ENCODE measurements at places on chromosomes 7 and 10.

- DNase-seq = no peak
Observed at GRCh38 chr10:34126371-34127151, 688.5 kb downstream of the PARD3 start.

- DNase-seq = no peak
Observed at GRCh38 chr10:114930320-114930719, 7.7 kb upstream of the TRUB1 start.

GRCh38 chr10:133358162-133358924, 524 bp upstream of the FUOM start:
- no peak for DNase-seq

- no peak for DNase-seq
Observed at GRCh38 chr7:98418636-98419315, 17.9 kb upstream of the BAIAP2L1 start.

DNA sequence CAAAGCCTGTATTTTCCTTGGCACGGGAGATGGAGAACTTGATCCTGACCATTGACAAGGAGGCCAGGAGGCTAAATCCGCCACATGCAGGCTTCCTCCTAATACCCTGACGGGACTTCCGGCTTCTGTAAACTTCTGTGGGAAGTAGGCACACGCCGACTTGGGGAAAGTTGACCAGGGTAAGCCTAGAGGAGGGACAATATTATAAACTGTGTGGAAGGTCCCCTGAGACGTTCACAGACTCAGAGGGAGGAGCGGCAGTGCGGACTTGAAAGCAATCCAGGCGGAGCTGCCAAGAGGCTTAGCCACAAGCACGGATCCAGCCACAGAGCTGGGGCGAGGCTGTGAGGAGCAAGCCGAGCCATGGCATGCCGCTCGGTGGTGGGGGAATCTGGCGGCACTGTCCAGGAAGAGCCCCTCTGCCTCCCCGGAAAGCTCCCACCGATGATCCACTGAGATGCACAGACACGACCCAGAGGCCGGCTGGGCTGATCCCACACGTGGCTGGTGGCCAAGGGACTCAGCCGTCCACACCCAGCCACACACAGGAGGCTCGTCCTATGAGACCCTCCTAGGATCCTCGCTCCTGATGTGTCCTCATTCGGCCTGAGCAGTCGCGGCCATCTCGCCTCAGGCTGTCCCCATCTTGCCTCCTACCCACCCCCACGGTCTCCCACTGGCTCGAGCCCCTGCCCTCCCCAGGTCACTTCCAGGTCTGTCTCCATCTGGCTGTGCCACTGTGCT, 40.0 kb upstream of the INSIG1 start:
- DNase-seq = no peak

DNA sequence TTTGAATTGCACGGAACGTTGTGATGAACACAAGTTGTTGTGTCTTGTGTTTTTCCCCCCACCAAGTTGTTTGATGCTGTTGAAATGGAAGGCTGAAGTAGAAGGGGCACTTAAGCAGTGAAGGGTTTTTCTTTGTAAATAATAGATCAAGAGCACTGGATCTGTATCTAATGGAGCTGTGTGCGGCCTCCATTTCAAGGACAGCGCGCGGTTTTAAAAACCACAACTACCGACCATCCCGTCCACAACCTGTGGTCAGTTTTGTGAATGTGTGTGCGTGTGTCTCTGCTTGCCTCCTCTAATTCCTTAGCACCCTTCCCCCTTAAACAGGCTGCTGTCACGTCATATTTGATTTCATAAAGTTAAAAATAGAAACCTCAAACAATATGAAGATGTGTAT, 165.5 kb downstream of the TCF7L2 start:
- DNase-seq = no peak

DNA sequence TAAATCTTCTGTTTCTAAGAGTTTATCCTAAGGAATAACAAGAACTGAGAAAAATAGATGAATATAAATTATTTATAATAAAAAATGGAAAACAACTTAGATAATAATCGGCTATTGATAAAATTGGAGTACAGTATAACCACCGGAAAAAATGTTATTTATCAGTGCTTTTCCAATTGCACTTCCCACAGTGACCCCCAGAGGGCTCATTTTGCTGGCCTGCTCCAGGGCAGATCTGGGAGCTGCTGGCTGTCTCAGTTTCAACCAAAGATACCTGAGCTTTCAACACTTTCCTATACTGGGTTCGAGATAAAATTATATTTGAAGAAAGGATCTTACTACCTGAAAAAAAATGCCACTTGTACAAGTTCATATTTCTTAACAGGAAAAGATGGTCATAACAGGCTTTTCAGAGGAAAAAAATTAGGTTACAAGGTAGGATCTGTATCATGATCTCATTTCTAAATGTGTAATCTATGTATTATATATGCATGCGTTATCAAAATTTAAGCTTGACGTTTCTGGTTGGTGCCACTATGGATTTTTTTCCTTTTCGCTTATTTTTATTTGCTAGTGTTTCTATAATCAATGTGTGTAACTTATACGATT, 165.7 kb downstream of the NPSR1 start:
- DNase-seq = peak; percentile 8

- DNase-seq = no peak
Observed at GRCh38 chr10:88986549-88987242, 3.9 kb upstream of the FAS start.

DNA sequence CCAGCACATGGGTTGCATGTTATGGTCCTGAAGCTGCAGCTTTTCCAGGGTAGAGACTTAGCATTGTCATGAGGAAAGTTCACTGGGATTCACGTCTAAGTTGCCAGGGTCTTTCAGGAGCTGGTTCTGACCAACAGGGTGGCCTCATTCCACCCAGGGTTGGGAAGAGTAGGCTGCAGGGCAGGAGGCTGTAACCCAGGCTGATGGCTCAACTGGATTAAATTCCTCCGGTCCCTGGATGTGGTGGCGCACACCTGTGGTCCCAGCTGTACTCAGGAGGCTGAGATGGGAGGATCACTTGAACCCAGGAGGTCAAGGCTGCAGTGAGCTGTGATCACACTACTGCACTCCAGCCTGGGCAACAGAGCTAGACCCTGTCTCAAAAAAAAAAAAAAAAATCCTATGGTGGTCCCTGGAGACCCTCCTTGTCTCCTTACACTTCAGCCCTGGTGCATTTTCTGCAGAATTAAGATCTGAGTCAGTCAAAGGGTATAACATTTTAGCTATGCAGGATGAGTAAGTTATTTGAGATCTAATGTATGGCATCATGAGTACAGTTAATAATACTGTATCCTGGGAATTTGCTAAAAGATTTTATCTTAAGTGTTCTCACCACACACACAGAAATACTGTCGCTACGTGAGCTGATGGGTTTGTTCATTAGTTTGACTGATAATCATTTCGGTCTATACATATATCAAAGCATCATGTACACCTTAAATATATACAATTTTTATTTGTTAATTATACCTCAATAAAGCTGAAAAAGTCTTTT, 44.0 kb downstream of the ASB13 start:
- DNase-seq = no peak

DNA sequence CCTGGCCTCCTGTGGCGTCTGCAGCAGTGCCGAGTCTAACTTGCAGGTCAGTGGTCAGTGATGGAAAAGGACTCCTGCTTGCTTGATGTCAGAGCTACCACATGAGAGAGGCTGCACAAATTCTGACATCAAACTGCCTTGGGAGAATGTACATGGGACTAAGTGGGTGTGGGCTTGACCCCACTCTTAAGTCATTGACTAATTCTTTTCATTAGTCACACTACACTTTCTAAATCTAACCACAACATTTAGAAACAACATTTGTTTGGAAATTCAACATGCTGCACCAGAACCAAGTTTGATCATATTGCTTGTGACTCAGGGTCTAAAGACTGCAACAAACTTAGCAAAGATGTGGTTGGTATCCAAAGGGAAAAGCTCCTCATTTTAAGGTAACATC, 24.4 kb upstream of the CDC14C start:
- DNase-seq = no peak

DNA sequence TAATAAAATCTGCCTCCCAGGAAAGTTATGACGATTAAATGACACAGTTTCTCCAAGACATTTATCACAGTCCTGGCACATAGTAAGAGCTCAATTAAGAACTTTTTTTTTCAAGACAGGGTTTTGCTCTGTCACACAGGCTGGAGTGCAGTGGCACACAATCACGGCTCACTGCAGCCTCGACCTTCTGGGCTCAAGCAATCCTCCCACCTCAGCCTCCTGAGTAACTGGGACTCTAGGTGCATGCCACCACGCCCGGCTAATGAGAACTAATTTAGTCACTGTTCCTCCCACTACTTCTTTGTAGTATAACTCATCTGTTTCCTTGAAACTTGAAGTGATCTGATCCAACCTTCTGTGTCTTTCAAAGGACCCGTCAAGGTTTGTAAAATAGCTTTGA, 42.2 kb upstream of the MXI1 start:
- no peak for DNase-seq

GRCh38 chr7:27972276-27972675, 208.3 kb downstream of the JAZF1 start:
- no peak for DNase-seq

- no peak for DNase-seq
Observed at GRCh38 chr7:111031916-111032315, 59.0 kb upstream of the LRRN3 start.

DNA sequence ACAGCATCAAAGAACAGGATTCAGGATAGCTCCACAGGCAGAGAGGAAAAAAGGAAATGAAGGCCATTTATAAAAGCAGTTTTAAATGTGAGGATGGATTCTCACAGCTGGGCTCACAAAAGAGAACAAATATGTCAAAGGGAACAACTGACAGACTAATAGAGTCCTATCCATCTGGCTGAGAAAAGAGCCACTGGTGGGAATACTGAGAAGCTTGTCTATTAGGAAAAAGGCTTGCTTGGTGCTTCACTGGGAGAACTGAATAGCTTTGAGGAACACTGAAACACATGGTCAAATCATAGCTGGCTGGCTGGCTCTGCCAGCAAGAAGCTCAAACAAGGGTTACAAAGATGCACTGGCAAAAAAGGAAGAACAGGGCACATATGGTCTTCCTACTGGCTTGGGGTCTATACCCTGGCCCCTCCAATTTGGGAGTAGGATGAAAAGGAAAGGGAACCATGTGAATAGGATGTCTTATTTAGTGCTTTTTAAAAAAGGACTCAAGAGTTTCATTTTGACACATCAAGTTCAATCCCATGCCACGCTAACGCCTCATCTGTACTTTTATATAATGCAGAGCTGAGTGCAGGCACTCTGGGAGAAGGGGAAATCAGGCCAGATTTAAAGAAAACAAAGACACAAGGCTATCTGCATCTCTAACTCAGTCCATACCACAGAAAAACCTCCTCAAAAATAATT, 44.8 kb upstream of the KCNIP2 start:
- DNase-seq = no peak

- no peak for DNase-seq
Observed at GRCh38 chr10:97673736-97674525, 13.1 kb downstream of the AVPI1 start.

GRCh38 chr10:78778444-78779338, 290.1 kb upstream of the ZMIZ1 start:
- no peak for DNase-seq

- no peak for DNase-seq
Observed at GRCh38 chr10:3613318-3613717, 171.7 kb downstream of the KLF6 start.

- no peak for DNase-seq
Observed at GRCh38 chr7:96657347-96658021, 52.2 kb downstream of the SEM1 start.

GRCh38 chr7:85186083-85186520, 754 bp downstream of the SEMA3D start:
- no peak for DNase-seq

DNA sequence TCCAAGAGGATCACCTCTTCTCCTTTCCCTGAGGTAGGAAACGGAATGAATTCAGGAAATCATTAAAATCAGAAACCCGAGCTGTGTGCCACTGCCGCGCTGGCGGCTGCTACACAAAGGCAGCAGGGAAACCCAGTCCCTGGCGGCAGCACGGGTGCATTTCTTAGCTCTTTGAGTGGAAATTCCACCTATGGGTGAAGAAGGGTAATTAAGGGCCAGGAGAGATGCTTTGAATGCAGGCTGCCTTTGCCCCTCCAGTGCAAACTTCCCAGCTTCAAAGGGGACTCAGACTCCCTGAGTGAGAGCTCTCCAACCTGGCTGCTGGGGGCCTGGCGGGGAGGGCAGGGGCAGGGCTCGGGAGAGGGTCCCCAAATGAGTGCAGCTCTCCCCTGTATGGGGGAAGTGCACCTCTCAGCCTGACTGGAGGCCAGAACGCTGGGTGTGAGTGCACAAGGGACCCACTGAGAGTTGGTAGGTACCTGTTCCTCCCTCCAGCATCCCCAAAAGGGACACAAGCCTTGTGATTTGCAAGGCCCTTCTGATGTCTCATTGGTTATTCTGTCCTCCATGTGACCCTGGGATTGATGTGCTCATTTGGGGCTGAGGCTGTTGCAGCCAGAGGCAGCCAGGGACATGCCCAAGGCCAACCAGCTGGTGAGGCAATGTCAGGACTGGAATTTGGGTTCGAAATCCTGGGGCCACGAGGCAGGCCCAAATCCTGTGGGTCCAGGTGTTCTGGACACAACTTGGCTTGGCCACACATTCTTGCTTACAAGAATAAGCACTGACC, 16.3 kb upstream of the ZMIZ1 start:
- no peak for DNase-seq

- DNase-seq = no peak
Observed at GRCh38 chr7:55877308-55877707, 9.9 kb upstream of the ZNF713 start.

DNA sequence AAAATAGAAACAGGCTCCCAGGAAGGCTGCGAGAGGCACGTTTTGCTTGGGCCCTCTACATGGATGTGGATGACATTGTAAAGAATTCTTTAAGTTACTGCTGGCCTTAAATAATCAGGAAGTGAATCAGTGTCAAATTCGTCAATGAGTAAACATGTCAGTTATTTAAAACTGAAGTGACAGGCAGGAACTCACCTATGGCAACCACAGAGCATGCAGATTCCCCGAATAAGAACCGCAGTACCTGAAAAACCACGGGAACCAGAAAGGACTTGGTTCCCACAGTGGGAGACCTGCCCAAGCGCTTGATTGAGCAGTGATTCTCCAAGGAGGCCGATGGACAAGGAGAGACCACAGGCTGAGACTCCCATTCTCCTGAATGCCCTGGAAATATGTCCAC, 351.2 kb upstream of the AKR1E2 start:
- no peak for DNase-seq

GRCh38 chr10:33478089-33478674, 143.7 kb upstream of the NRP1 start:
- no peak for DNase-seq

DNA sequence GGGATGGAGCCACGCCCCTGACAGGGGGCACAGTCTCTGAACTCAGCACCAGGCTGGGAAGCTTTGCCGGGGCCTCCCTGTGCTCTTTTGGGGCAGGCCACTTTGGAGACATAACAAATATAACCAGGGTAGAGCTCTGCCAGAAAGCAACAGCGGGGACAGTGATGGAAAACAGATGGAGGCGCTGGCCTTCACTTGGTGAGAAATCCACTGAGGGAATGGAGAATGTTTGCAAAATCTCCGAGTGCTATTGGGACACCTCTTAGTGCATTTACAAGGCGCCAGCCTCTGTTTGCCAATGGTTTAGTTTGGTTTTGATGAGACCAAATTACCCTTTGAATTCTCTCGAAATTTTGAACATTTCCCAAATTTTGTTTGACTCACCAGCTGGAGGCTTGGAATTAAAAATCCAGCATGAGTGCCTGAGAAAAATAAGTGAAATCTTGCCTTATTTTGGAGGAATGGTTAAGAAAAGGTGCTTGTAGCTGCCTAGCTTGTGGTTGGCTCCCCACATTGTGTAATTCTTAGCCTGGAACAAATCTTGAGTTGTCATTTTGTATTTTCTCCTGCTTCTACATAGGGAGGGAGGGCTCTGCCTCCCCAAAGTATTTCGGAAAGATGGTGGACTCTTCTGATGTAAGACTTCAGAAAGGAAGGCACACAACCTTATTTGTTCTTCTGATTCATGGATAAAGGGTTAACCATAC, 980.5 kb downstream of the LRMDA start:
- DNase-seq = no peak

Measured in effector CD8-positive, alpha-beta T cell (primary cell).